ENCODE measurements at places on chromosomes 11 and 22.

DNA sequence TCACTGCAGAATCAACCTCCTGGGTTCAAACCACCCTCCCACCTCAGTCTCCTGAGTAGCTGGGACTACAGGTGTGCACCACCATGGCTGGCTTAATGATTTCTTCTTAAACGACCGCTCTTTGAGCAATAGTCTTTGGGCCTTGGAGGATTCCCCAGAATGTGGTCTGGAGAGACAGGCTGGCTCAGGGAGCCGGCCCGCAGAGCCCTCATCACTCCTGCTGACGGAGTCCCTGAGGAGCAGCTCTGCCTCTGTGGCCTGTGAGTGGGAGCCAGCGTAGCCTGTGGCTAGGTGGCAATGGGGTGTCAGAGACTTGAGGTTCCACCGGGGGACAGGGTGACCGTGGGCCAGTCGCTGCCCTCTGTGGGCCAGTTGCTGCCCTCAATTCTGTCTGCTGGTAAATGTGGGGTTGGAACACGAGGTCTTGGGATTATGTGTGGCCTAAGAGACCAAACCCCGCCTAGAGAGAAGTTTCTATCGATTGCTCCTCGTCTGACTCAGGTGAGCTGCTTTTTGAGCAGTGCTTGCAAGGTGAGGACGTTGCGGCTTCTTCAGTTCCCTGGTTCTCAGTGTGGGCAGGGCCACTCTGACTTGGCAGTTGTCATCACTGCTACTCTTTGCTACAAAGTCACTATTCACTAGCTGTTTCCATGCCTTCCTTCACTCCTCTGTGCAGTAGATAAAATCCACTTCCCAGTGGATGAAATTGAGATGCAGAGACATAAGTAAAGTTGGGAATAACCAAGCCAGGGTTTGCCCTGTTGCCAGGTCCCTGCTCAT is 124.8 kb upstream of the NECTIN1 start:
- DNase-seq = no peak

DNA sequence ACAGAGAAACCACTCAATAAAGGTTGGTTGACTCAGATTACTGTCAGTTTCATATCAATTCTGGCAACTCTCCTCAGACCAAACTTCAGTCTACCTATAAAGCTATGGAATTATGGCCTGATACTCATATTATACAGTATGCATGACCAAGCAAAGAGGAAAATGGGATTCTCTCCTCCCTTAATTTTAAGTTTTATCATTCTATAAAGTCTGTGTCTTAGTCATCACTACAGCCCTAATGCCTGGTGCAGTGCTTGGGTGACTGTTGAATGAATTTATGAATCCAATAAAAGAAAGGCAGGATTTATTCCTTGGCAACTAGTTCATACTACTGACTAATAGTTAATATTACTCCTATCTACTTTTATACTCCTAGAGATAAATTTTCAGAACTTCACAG is 37.6 kb upstream of the GRAMD1B start:
- DNase-seq = no peak

- no peak for DNase-seq
These were observed 174.2 kb upstream of the PDGFD start for GRCh38 chr11:104338186-104338585.

DNA sequence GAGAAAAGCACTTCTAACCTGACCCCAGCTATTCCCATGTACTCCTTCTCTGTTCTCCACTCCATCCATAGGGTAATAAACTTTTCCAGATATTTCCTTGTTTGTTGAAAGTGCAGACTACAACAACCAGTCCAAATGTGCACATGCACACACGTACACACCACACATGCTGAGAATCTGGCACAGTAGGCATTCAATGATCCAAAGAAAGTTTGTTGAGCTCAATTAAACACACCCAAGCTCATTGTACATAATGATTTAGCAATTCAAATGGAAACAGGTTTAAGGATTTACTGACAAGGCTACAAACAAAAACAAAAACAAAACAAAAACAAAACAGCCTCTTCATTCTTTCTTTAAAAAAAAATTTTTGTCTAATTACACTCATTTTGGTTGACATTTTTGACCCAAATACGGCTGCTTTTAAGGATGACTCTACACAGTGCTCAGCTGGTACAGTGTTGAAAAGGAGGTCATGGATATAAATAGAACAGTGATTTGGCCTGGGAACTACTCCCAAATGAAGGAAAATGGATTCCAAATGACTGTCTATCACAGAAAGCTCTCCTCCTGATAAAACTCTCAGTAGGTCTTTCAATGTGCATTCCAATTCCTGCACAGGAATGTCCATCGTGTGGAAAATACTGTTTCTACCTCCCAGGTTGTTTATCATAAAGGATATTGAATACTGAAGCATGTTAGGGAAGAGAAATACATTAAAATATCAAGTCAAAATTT is 232.2 kb downstream of the GUCY1A2 start:
- no peak for DNase-seq

GRCh38 chr11:75204685-75205563 is 35.6 kb upstream of the TPBGL start:
- DNase-seq = peak; percentile 66

DNA sequence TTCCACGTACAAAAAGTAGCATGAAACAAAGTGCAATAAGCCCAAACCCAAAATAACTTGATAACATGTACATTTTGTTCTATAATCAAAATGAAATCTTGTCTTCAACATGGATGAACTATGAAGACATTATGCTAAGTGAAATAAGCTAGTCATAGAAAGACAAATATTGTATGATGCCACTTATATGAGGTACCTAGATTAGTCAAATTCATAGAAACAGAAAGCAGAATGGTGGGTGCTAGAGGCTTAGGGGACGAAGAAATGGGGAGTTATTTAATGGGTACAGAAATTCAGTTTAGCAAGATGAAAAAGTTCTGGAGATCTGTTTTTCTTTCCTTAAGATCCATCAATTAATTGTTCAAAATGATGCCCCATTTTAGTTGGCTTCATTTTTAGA is 7.5 kb downstream of the PGM2L1 start:
- DNase-seq = no peak

DNA sequence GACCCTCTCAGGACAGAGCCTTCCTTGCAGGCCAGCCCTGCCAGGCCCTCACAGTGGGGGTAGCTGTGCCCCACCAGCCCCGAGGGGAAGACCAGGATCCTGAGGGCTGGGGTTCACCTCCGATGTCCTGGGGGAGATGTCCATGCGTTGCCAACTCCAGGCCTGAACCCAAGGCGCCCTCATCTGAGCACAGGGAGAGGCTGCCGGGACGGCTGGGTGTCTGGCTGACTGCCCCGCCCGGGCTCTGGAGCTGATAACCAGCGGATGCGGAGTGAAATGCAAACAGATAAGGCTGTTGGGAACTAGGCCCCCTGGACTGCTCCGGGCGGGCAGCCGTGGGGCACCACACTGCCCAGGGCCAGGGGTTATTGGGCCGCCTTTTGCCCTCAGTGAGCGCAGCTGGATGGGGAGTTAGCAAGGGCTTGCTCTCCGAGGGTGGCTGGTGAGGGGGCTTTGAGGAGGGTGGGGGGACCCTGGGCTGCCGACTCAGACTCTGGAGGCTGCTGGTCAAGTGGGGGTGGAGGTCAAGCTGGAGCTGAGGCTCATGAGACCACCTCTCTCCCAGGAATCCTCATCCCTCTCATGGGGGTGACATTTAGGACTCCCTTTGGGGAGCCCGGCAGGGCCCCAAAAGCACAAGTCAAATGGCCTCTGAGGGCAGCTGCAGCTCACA is 5.6 kb upstream of the MUC6 start:
- DNase-seq = no peak

DNA sequence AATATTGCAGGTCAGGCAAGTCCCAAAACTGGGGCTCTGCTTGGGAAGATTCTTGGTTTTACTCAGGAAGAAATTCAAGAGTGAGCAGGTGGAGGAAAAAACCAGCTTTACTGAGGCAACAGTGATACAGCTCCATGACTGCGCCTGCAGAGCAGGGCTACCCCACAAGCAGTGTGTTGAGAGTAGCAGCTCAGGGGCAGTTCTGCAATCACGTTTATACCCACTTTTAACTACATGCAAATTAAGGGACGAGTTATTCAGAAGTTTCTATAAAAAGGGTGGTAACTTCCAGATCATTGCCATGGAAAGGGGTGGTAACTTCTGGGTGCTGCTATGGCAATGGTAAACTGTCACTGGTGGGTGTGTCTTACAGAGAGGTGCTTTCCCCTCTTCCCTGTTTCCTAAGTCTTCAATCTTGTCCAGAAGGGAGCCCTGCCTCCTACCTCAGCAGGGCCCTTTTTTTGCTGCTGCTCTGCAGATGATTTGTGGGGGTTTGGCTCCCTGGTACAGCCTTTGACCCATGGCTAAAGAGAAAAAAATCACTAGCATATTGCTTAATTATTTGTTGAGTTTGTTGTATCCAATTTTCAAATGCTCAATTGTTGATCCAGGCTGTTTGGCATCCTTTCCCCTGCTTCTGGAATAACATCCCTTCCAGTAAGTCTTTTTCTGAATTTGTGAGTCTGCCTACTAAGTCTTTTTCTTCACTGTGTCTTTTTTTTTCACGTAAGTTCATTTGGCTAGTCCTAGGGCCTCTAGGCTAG is 30.0 kb upstream of the ME3 start:
- DNase-seq = no peak

DNA sequence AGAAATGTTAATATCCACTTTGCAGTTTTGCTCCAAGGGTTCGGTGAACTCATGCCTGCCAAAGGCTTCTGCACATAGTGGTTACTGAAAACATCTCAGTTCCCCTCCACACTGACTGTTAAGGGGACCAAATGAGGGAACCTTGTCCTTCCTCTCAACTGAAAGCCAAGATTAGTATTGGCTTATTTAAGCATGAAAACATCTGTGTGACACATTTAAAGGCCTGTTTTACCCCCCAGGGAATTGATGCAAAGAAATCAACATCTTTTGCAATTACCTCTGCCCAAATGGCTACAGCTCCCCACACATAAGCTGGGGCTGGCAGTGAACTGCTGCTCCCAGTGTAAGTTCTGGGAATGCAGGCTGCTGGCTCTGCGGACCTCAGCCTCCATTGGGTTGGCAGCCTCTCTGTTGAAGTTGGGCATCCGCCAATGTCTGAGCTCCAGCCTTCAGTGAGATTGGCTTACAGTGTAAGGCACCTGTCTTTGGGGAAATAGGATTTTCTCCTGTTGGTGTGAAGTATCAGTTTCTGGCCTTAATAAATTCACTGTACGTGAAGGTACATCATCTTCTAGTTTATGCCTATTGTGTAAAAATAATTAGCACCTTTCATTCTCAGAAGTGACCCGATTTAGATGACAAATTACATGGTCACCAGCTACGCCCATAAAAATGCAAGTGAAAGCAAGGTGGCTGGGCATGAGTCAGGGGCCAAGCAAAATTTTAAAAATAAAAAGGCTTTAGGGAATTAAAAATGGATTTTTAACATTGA is 213.4 kb upstream of the SYN3 start:
- DNase-seq = no peak

DNA sequence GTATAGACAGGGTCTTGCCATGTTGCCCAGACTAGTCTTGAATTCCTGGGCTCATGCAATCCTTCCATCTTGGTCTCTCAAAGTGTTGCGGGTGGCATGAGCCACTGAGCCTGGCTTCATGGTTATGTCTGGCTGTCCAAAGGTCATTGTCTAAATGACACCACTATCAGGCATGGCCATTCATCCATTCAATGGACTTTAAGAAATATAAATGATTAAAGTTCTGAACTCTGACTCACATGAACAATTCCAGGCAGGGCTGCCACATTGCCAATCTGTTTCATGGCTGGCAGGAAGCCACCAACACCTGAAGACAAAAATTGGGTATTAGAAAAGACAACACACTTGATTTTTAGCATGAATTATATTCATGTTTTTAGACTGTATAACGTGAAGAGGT is 4.1 kb downstream of the RTCB start:
- DNase-seq = no peak

DNA sequence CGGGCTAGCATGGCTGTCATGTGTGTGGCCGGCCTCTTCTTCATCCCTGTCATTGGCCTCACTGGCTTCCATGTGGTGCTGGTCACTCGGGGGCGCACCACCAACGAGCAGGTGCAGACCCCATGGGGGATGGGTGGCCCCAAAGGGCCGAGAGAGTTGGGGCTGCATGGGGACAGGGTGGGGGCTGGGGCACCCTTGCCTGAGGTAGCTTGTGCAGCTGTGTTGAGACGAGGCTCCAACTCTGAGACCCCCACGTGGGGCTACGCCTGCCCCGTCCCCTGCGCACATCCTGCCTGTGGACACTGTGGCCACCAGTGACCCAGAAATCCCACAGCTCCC is 8.5 kb downstream of the ZDHHC8 start:
- no peak for DNase-seq

DNA sequence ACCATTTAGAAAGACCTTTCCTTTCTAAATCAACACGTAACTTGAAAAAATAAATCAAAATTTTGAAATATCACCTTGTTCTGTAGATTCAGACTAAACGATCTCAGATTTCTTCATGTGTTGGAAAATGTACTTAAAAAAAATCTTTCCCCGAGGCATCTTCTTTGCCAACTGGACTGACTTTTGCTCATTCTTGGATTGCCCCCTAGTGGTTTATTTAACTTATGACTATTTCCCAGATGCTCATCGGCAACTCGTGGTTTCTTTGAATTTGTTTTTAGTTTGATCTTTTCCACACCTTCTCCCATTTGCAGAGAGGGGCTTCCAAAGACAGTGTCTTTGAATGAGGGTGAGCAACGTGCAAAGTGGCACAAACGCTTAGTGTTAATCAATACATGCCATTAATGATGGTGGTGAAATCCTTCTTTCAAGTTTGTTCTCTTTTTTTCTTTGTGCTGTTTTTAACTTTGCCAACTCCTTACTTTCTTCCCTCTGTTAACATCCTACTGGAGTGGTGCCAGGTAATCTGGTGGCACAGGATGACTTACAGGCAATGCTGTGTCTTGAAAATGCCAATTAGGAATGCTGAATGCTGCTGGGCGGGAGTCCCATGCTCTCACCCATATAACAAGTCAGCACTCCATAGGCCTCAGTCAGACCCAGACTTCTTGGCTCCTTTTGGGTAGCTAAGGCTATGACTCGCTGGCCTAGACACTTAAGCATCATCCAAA is 18.3 kb downstream of the PRSS23 start:
- no peak for DNase-seq

DNA sequence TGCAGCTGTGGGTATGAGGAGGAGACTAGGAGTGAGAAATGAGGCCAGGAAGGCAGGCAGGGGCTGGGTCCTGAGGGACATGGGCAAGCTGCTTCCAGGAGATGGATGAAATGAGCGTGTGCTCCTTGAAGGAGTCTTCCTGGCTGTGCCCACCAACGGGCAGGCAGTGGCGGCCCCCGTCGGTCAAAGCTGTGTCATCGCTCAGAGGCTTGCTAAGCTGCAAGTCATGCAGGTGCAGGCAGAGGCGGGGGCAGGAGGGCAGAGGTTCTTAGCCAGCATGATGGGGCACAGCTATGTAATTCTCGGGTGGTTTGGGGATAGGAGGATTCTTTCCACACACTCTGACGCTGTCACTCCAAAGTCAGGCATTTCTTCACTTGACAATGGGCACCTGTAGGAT is 12.5 kb upstream of the PEX26 start:
- no peak for DNase-seq

GRCh38 chr22:26679003-26679629 is 21.7 kb downstream of the MIAT start:
- DNase-seq = peak; percentile 36

GRCh38 chr11:14645985-14646900 is 2.6 kb downstream of the PDE3B start:
- no peak for DNase-seq
